ENCODE measurements at places on chromosomes 6 and 20. TPM values are rescaled to one million over a fixed set of nuclear protein-coding genes. Genes with fewer than 3 reads are reported as not detected.

Gene RPS18
- 1,188 TPM for total RNA-seq

GRCh38 chr6:141482796-141483597 is 649.7 kb upstream of the GJE1 start:
- no peaks in the 10 kb centered on the region for H3K27me3 ChIP-seq
- peak overlapping the region; percentile 67 for H3K27ac ChIP-seq
- H3K4me1 ChIP-seq = peaks cover 24% of the 10 kb centered on the region
- DNase-seq = no peak
- no peaks in the 10 kb centered on the region for H3K36me3 ChIP-seq
- peak overlapping the region; percentile 30 for H3K4me3 ChIP-seq

DNA sequence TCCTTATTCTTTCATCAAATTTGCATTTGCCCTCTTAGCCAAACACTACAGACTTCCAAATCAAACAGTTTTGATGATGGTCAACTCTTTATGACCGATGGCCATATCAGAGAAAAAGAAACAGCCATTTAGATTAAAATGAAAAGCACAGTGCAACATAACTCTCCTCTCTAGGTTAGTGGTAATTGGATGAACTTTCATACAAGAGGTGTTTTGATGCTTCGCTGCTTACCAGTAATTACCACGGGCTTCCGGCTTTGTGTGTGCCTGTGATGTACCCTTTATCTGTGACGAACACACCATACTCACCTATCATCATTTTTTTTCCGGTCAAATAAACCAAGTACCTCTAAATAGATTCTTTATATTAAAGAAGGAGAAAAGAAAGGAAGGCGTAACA is 181.8 kb downstream of the FOXA2 start:
- no peaks in the 10 kb centered on the region for H3K27me3 ChIP-seq
- H3K27ac ChIP-seq = no peak overlapping the region
- peaks cover 8% of the 10 kb centered on the region for H3K4me1 ChIP-seq
- no peaks in the 10 kb centered on the region for H3K36me3 ChIP-seq
- no peak for DNase-seq
- no peak overlapping the region for H3K4me3 ChIP-seq

DNA sequence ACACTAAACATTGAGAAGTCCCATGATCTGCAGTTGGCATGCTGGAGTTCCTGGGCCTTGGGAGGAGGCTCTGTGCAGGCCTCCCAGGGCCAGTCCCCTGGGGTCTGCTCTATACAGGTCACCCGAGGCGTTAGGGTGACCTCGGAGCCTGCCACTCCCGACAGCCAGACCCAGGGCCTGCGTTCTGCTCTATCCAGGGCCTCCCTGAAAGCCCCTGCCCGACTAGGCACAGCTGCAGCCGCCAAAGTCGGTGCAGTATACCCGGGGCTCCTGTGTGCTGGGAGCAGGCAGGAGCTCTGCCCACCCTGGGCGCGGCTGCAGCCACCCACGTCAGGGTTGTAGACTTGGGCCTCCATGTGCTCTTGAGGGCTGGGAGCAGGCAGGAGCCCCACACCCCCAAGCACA is 6.3 kb upstream of the OR14J1 start:
- H3K4me1 ChIP-seq = no peaks in the 10 kb centered on the region
- H3K36me3 ChIP-seq = no peaks in the 10 kb centered on the region
- no peaks in the 10 kb centered on the region for H3K27me3 ChIP-seq
- DNase-seq = no peak
- H3K4me3 ChIP-seq = no peak overlapping the region

- no peak for DNase-seq
- no peak overlapping the region for H3K27ac ChIP-seq
- no peak overlapping the region for H3K4me3 ChIP-seq
- no peaks in the 10 kb centered on the region for H3K4me1 ChIP-seq
- H3K36me3 ChIP-seq = no peaks in the 10 kb centered on the region
Observed at GRCh38 chr6:44567406-44567805, 179.9 kb downstream of the CDC5L start.

Measured in right atrium auricular region (tissue), 2 donors.